ENCODE measurements at places on chromosomes 3 and 15.

DNA sequence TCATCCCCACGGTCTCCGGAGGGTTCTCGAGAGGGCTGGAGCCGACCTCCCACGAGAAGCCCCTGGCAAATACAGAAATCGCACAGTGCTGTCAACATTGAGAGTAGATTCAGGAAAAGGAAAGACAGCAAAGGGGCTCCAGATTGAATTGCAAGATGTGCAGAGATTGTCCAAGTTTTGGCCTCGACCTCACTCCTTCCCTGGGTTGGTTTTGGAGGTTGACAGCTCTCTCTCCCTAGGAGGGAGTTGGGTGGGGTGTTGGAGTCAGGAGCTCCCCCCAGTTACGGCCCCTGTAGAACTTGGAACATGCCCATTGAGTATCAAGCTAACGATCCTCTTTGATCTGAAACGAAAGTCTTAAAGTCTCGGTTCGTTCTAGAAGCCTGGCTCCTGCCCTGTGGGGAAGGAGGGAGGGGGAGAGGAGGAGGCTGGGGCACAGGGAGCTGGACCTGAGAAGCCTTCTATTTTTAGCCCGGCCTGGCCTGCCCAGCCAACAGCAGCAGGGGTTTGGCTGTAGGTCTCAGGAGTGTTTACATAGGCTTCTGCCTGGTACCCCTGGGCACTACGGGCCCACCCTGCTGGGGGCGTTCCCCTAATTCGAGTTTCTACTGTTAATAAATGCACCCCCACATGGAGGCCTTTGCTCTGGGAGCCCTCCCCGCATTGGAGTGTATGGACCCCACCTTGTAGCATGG is 672 bp upstream of the KY start:
- H3K27me3 ChIP-seq = no peaks in the 10 kb centered on the region
- H3K4me3 ChIP-seq = peak overlapping the region; percentile 72
- no peaks in the 10 kb centered on the region for H3K36me3 ChIP-seq
- peak overlapping the region; percentile 59 for H3K27ac ChIP-seq

DNA sequence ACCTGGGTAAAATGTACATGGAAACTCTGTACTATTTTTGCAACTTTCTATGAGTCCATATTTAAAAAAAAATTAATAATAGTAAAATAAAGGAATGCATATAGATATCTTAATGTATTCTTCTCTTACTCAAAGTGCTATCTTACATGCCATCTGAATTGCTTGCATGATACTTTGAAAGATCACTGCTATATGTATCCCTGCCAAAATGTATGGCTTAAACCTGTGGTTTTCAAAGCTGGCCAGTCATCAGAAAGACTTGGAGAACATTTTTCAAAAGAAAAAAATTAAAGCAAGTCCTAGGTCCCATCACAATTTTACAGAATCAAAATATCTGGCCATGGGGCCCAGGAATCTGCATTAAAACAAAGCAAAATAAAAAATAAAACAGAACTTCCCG is 262.1 kb downstream of the LPP start:
- no peaks in the 10 kb centered on the region for H3K27me3 ChIP-seq
- H3K36me3 ChIP-seq = no peaks in the 10 kb centered on the region
- no peak overlapping the region for H3K4me3 ChIP-seq
- peaks cover 19% of the 10 kb centered on the region for H3K4me1 ChIP-seq
- no peak for DNase-seq

DNA sequence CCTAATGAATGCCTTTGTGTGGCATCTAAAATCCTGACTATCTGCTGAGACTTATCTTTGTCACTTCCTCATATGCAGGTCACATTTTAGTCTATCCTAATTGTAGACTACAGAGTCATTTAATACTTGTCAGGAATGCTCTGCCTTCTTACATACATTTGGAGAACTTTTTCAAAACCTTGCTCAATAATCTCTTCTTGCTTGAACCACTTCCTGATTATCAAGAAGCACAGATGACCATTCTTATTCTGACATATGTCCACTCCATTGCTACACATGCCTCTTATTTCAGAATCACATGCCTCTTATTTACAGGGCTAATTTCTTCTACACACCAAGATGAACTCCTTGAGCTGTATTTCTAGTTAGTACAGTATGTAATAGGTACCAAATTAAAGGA is 400.3 kb downstream of the TBC1D5 start:
- no peaks in the 10 kb centered on the region for H3K27me3 ChIP-seq
- DNase-seq = no peak
- no peaks in the 10 kb centered on the region for H3K36me3 ChIP-seq

GRCh38 chr3:34683851-34684250 is 885.4 kb downstream of the PDCD6IP start:
- no peaks in the 10 kb centered on the region for H3K4me1 ChIP-seq
- peak; percentile 69 for DNase-seq
- H3K27me3 ChIP-seq = no peaks in the 10 kb centered on the region
- no peaks in the 10 kb centered on the region for H3K36me3 ChIP-seq
- H3K4me3 ChIP-seq = no peak overlapping the region
- H3K27ac ChIP-seq = no peak overlapping the region

DNA sequence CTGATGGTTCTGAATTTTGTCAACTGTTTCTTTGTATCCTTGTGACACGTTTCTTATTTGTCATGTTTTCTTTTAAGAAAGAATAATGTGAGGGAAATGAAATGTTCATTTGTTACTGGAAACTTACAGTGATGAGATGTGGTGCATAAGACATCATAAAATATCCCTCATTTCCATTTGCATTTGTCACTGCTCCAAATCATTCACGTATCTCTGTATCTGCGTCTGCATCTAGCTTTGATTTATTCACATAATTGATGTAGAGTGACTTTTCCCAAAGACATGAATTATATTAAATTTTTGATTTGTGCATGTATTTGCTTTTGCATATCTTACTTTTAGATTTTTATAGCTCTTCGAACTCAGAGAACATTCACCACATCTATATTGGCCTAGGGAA is 66.8 kb downstream of the CHL1 start:
- no peak overlapping the region for H3K27ac ChIP-seq
- H3K4me3 ChIP-seq = no peak overlapping the region
- no peaks in the 10 kb centered on the region for H3K4me1 ChIP-seq
- no peaks in the 10 kb centered on the region for H3K27me3 ChIP-seq
- H3K36me3 ChIP-seq = no peaks in the 10 kb centered on the region

DNA sequence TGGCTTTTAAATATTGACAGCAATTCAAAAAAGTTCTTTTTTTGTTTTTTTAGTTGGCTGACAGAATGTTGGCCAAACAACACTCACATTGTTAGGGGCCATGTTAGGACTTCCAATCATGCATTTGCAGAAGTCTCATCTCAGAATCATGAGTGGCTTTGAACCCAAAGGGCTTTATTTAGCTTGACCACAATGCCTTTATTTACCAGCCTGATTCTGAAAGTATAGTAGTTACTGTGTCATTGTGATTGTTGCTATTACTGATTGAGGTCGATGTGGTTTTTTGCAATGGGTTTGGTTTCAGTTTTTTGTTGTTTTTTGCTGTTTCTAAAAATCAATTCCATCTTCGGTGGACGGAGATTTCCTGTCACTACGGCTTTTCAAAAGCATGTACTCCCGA is 7.2 kb downstream of the GLDN start:
- H3K36me3 ChIP-seq = no peaks in the 10 kb centered on the region
- peaks cover 4% of the 10 kb centered on the region for H3K4me1 ChIP-seq
- DNase-seq = no peak
- peak overlapping the region; percentile 42 for H3K4me3 ChIP-seq

GRCh38 chr3:13223574-13224237 is 150.5 kb upstream of the IQSEC1 start:
- H3K27me3 ChIP-seq = no peaks in the 10 kb centered on the region
- H3K36me3 ChIP-seq = no peaks in the 10 kb centered on the region
- H3K27ac ChIP-seq = no peak overlapping the region
- H3K4me3 ChIP-seq = no peak overlapping the region
- no peaks in the 10 kb centered on the region for H3K4me1 ChIP-seq
- no peak for DNase-seq

DNA sequence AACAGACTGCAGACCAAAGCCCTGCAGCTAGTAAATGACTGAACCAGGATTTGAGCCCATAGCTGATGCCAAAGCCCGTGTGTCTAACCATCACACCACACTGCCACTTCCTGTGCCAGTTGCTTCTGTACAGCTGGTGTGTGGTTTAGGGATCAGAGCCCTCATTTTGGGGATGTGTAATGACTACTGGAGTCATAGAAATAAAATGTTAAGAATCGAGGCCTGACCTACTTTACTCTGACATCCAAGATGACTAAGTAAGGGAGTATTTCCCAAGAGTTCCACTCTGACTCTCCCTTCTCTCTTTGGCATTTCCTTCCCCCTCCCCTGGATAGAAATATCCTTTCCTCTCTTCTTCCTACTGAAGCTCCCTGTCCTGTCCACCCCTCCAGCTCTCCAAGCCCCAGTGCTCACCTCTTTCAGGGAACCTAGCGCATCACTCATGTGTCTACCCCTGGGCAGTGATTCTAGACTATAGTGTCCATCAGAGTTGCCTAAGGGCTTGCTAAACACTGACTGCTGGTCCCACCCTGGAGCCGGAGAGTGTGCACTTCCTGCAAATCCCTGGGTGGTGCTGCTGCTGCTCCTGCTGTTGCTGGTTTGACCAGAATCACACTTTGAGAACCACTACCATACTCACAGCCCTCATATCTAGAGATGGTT is 53.8 kb downstream of the MGLL start:
- H3K36me3 ChIP-seq = no peaks in the 10 kb centered on the region
- DNase-seq = no peak
- H3K4me1 ChIP-seq = peaks cover 7% of the 10 kb centered on the region
- peak overlapping the region; percentile 80 for H3K27ac ChIP-seq

GRCh38 chr15:98418122-98418521 is 230.2 kb upstream of the IGF1R start:
- no peak overlapping the region for H3K27ac ChIP-seq
- no peaks in the 10 kb centered on the region for H3K36me3 ChIP-seq
- H3K27me3 ChIP-seq = no peaks in the 10 kb centered on the region
- peaks cover 3% of the 10 kb centered on the region for H3K4me1 ChIP-seq
- H3K4me3 ChIP-seq = no peak overlapping the region
- no peak for DNase-seq

DNA sequence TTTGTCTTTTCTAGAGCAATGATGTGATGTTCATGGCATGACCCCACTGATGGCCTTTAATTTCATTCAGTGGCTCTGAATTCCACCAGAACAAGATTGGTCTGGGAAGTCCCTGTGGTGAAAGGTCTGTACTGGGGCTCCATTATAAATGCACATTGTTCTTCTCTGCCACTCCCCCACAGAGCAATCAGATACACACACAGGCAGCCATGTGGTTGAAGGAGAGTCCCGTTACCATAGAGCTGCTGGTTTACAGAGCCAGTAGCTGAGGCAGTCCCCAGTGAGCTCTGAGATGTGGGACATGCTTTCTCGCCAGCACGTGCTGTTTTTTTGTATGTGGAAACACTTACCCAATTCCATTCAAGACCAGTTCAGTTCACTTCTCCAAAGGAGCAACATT is 172.7 kb upstream of the TRIM42 start:
- H3K36me3 ChIP-seq = no peaks in the 10 kb centered on the region
- DNase-seq = no peak
- no peaks in the 10 kb centered on the region for H3K27me3 ChIP-seq
- no peaks in the 10 kb centered on the region for H3K4me1 ChIP-seq
- H3K4me3 ChIP-seq = no peak overlapping the region
- H3K27ac ChIP-seq = no peak overlapping the region

DNA sequence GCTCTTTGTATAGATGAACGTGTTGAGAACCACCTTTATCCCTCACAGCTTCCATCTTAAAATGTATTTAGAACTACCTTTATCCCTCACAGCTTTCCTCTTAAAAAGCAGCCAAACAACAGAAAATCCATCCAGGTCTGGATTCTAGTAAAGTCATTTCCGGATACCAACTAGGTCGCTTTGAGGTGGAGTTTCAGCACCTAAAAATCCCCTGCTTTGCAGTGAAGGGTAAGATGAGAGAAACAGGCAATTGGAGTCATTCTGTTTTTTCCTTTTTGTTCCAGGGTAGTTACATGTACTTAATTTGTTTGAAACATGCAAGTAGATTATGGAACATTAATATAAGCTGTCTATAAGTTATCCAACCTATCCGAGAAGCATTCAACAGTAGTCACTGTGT is 192.0 kb downstream of the UBE2E2 start:
- H3K27ac ChIP-seq = no peak overlapping the region
- no peaks in the 10 kb centered on the region for H3K36me3 ChIP-seq
- H3K27me3 ChIP-seq = no peaks in the 10 kb centered on the region
- DNase-seq = no peak

DNA sequence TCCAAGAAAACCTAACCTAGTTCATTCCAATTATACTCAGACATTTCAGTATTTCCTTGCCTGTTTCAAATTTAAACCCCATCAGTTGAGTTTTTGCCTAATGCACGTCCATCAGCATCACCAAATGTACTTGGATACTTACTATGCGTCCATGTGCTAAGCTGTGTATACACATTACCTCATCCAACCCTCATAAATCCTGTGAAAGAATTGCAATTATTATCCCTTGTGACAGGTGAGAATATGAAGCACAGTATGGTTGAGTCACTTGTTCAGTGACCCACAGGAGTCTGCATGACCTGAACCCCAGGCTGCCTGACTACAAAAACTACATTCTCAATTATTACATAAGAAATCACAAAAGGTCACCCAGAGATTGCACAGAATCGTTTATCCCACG is 2.5 kb downstream of the OR5K2 start:
- no peaks in the 10 kb centered on the region for H3K4me1 ChIP-seq
- no peak overlapping the region for H3K27ac ChIP-seq
- no peak for DNase-seq
- H3K36me3 ChIP-seq = no peaks in the 10 kb centered on the region
- H3K4me3 ChIP-seq = no peak overlapping the region
- H3K27me3 ChIP-seq = no peaks in the 10 kb centered on the region

- H3K4me3 ChIP-seq = no peak overlapping the region
- no peaks in the 10 kb centered on the region for H3K4me1 ChIP-seq
- H3K36me3 ChIP-seq = peaks cover 9% of the 10 kb centered on the region
- H3K27me3 ChIP-seq = no peaks in the 10 kb centered on the region
- H3K27ac ChIP-seq = no peak overlapping the region
Observed at GRCh38 chr15:67091071-67091979, 25.9 kb downstream of the SMAD3 start.

DNA sequence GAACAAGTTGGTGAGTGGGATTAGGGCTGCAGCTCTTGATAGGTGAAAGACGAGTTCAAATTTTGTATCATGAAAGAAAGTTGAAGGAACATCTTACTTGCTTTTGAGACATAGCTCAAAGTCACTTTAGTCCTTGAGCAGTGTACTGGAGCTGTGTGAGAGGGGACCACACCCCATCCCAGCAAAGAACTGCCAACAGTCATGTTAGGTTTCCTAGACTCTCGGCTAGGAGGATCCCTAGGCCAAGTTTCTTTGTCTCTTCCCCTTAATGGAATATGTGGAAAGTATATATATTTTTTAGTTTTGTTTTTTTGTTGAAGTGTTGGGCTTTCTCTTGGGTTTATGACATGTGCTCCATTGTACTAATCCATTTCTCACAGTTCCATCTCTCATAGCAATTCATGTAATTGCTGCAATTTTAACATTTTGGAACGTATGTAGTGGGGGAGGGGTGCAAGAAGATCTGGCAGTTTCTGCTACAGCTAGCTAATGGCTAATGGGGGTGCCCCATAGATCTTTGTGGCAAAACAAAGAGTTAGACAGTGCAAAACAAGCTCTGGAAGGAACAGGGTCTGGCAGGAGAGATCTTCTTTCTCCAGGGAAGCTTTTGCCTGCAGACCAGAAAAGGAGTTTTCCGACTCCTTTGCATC is 25.1 kb downstream of the TLNRD1 start:
- H3K36me3 ChIP-seq = no peaks in the 10 kb centered on the region
- no peak for DNase-seq
- no peak overlapping the region for H3K27ac ChIP-seq
- H3K27me3 ChIP-seq = no peaks in the 10 kb centered on the region

GRCh38 chr15:99053380-99054024 is 45.9 kb upstream of the PGPEP1L start:
- no peaks in the 10 kb centered on the region for H3K36me3 ChIP-seq
- H3K4me3 ChIP-seq = no peak overlapping the region
- H3K27ac ChIP-seq = no peak overlapping the region
- H3K4me1 ChIP-seq = peaks cover 4% of the 10 kb centered on the region
- DNase-seq = no peak
